ENCODE measurements at places on chromosomes 7 and 10.

GRCh38 chr7:11427686-11428273 is 404.2 kb downstream of the THSD7A start:
- DNase-seq: no peak

- no peak for DNase-seq
Measured at GRCh38 chr10:48522011-48522765, 82.7 kb downstream of the ARHGAP22 start.

DNA sequence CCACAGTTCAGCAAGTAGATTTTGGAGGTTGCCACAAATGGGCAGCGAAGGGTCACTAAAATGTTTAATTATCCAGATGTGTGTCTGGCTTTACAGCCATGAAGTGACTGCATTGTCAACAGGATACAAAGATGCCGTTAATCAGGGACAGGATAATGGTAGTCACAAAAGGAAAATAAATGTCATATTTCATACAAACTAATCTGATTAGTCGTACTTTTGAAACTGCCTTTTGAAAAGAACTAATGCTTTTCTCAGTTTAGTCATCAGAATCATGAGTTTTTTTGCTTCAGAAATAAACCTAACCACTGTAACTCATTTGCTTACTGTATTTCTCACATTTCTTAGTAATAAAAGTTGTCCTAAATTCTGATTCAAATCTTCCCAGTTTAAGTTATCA is 22.2 kb upstream of the WNT16 start:
- DNase-seq: no peak

DNA sequence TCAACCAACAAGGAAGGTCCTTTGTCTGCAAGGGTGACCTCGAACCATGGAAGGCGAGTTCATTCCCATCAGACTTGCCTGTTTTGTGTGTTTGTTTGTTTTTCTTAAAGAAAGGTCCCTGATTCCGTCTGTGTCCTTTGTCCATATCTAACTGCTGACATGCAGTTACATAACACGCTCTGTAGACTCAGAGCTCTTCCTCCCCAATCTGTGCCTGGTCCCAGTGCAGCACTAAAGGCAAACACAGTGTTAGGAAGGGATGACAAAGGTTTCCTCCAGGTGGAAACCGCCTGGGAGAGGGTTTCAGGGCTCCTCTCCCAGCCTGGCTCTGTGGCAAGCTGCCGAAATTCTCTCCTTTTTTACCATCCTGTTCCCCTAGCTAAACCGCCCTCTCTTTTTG is 13.4 kb downstream of the JCAD start:
- no peak for DNase-seq

- DNase-seq: no peak
Measured at GRCh38 chr10:30536578-30536977, 93.0 kb downstream of the LYZL2 start.

GRCh38 chr7:26090927-26091519 is 61.0 kb upstream of the NFE2L3 start:
- no peak for DNase-seq

DNA sequence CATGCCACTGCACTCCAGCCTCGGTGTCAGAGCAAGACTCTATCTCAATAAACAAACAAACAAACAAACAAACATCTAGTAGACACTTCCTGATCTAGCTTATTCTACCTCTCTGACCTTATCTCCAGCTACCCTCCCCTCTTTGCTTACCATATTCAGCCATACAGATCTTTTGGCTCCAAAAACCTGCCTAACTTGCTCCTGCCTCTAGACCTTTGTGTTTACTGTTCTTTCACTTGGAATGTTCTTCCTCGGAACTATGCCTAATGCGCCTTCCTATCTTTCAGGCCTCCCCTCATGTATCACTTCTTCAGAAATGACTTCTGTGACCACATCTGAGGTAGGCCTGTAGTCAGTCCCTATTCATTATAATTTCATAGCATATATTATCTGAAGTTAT is 20.3 kb upstream of the WNT8B start:
- no peak for DNase-seq

DNA sequence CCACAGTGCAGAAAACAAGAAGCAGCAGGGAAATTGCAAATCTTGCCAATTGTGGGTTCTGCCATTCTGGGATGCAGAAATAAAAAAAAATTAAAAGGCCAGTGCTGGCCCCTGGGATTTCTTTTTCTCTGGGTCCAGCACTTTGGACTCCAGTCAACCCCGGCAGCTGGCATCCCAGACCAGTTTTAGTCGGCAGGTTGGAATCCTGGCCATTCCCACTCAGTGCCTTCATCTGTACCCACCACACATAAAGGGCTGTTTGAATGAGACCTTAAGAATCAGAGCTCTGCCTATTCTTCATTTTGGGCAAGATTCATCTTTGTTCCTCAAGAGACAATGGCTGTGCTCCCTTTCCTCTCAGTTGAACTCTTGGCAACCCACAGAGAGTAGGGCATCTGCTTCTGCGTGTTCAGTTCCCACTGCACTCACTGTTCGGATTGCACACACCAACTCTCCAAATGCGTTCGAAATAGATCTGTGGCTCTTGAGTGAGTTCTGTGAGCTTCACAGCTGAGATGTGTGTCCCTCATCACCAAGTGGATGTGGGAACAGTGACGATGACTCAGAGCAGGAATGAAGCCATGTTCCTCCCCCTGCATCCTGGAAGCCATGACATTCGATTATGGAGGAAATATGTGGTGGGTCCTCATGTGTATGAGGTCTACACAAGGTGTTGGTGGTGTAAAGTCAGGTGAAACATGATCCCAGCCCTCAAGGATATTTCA is 63.0 kb upstream of the EGFR start:
- no peak for DNase-seq

DNA sequence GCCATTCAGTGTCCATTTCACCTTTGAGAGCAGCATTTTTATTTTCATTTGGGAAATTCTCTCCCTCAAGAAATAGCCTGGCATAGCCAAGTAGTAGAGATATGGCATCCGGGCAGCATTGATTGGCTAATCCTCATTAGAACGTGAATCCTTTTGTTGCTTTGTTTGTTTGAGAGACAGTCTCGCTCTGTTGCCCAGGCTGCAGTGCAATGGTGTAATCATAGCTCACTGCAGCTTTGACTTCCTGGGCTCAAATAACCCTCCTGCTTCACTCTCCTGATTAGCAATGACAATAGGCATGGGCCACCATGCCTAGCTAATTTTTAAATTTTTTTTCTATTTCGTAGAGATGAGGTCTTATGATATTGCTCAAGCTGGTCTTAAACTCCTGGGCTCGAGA is 1174.9 kb upstream of the AUTS2 start:
- DNase-seq: no peak

GRCh38 chr7:33981671-33982424 is 76.5 kb downstream of the BMPER start:
- DNase-seq: no peak

DNA sequence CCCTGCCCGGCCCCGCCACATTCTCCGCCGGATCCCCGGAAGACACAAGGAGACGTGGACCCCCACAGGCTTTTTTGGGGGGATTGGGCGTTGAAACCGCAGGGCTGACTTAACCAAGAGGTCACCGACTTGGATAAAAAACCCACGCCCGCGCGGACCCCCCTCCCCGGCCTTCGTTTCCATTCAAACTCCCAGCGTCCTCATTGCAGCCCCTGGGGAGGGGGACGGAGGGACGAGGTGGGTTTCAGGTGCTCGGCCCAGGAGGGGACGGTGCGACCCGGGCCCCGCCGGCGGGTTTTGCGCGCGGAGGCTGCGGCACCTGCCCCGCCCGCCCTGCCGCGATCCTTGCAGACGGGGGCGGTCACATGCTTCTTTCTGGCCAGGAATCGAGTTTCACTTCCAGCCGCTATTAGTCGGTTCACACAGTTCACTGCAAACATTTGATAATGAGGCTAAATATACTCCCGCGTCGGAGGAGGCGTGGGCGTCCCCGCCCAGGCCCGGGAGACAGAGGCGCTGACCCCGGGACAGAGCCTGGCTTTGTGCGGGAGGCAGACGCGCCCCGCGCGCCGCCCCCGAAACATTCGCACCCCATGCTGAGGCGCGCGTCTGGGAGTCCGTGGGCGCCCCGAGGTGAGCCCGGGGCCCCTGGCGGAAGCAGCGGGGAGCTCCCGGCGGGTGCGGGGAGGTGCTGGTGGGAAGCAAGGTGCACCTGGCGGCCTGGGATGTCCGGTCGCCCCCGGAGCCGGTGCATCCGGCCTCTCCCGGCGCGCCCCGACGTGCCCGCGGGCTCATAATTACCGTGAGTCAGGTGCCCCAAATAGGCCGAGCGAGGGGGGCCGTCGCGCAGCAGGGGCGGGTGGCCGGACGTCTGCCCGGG is 2.7 kb upstream of the PDGFA start:
- DNase-seq: no peak

DNA sequence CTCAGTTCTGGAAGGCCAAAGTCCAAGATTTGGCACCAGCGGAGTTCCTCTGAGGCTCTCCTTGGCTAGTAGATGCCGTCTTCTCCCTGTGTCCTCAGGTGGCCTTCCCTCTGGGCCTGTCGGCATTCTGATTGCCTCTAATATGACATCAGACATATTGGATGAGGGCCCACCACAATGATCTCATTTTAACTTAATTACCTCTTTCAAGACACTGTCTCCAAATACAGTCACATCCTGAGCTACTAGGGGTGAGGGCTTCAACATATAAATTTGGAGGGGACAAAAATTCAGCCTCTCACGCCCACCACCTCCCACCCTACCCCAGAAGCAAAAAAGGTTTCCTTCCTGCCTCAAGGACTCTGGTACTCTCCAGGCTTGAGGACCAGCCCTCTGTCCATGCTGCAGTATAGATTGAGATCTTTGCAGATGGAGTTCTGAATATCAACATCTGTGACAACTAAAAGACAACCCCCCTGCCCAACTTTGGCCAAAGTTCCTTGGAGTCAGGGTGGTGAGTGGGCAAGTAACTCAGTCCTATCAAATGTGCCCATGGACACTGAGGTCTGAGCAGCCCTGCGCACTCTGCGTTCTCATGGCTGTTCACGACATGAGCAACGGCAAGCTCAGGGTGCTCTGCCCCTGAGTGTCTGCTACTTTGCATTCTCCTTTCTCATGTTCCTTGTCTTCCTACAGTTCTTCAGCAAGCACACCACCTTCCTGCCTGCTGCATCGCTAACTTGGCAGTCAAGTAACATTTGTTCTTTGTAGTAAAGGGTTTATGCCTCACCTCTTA is 11.5 kb downstream of the TMEM176B start:
- DNase-seq: no peak

GRCh38 chr7:29292886-29293658 is 98.5 kb downstream of the CHN2 start:
- DNase-seq: no peak

- no peak for DNase-seq
Measured at GRCh38 chr7:42792841-42793240, 119.0 kb downstream of the C7orf25 start.

- no peak for DNase-seq
Measured at GRCh38 chr7:148515728-148516695, 74.6 kb upstream of the C7orf33 start.

GRCh38 chr7:36344622-36345021 is 45.0 kb upstream of the ANLN start:
- no peak for DNase-seq

GRCh38 chr10:63710703-63711102 is 189.5 kb downstream of the REEP3 start:
- no peak for DNase-seq

DNA sequence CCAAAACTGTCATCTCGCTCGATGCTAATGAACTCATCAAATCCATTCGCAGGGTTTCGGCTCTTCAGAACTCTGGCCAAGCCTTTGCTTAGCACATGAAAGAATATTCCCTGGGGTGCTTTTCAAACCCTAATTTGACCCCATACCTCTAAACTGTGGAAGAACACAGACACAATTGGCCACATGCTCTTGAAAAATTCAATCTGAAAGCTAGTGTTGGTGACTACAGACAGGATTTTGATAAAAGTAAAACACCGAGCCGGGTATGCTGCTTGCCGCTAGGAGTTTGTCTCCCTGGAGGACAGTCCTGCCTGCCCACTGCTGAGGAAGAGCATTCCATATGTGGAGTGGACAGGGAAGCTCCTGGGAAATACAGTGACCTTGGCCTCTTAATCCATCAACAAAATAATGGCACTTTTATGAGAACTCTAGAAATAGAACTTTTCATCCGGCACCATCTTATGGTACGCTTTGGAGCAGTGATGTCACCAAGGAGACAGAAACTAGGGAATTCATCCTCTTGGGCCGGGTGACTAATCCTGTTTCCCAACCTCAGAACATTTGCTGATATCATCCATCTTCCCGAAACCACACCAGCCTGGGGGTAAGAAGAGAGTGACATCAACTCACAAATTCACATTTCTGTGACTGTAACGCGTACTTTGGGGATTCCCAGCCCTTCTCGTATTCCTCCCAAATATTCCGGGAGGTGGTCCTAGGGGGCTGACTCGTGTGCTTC is 34.2 kb downstream of the MTURN start:
- DNase-seq: no peak

DNA sequence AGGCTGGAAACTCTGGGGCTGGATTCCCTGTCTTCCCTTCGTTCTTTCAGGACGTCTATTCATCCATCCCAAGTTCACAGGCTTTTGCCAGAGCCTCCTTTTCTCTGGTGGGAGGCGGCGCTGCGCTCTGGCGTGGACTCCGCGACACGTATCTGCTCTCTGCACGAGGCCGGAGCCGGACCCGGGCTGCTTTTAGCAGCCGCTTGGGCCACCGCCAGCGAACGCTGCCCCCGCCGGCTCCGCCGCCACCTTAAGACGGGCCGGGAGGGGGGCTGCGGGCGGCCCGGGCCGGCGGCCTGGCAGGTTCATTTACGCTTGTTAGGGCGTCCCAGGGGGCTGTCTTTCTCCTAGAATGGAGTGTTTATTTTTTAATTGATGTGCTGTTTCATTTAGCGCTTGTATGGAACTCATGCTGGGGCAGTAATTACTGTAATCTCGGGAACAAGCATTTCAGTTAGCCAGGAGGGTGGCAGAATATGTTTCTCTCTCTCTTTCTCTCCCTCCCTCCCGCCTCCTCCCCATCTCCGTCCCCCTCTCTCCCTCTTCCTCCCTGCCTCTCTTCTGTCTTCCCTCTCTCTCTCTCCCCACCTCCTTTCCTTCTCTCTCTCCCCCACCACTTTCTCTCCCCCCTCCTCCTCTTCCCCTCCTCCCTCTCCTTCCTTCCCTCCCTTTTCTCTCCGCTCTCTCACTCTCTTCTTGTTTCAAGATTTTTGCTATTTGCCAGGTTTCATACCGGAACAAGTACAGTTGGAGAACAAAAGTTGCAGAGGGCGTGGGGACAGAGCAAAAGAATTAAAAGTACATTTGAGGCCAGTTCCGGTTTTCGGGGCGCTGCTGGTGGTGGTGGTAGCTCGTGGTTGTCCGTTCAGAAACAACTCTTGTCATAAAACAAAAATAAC is 1.3 kb upstream of the FZD8 start:
- DNase-seq: no peak

DNA sequence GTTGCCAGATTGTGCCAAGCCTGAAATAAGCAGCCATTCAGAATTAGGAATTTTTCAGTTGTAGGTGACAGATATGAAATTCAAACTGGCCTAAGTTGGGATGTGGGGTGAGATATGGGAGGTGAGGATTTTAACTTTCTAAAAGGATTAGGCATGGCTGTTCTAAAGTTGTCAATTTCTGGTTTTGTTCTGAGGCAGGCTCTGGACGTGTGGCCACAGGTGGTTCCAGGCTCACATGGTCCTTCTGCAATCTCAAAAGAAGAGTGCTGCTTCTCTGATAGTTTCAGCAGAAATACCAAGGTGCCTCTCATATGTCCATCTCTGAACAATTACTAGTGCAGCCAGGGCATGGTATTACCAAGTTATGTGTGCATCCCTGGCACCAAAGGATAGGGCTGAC is 21.4 kb downstream of the EFCAB10 start:
- no peak for DNase-seq

Data from activated CD8-positive, alpha-beta memory T cell treated with anti-CD3 and anti-CD28 coated beads for 1 hour (primary cell).